D721Med (cell line): ENCODE measurements at places on chromosomes 1 and 21.

DNA sequence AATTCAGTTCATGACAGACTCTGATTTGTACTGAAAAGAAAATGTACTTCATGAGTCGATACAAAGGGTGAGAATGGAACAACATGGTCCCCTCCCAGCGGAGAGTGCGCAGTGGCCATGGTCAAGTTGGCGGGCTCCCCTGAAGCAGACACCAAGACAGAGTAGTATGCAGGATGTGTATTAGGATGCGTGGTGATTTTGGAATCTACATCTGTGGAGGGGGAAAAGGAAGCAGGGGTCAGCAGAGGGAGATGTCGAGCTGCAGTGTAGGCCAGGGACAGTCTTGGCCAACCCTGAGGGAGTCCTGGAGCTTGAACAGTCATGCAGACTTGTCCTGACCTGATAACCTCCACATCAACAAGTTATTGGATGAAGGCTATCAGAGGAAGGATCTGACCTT lies 481.0 kb downstream of the OMA1 start:
- DNase-seq = no peak

GRCh38 chr1:246364415-246364941 lies 142.6 kb downstream of the SMYD3 start:
- no peak for DNase-seq

- no peak for DNase-seq
These were observed 6.1 kb upstream of the SAMD11 start for GRCh38 chr1:917466-918091.

- no peak for DNase-seq
These were observed at the start of gene ELF3 for GRCh38 chr1:202010180-202011015. Gene ELF3, plus strand, starts transcription at chr1:202010587. Its CDS starts 550 bp downstream, at chr1:202011137.

GRCh38 chr1:180504186-180504585 lies 1.8 kb upstream of the ACBD6 start:
- no peak for DNase-seq

GRCh38 chr1:231626951-231627614 lies 493 bp downstream of the DISC1 start:
- DNase-seq = no peak

DNA sequence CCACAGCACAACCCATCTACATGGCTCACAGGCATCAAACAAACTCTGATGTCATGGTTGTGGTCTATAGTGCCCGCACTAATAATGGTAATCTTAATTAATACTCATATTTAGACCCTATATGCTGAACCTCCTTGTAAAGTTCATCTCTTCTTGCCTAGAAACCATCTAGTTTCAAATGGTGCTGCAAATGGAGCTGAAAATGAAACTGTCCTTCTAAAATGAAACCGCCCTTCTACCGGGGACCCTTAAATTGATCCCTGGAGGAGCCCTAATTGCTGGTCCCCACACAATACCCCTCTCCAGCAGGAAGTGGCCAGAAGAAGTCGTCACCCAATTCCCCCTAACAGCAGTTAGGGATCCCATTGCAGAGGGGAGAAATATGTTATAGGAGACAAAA lies 612.6 kb downstream of the MRPL39 start:
- no peak for DNase-seq

DNA sequence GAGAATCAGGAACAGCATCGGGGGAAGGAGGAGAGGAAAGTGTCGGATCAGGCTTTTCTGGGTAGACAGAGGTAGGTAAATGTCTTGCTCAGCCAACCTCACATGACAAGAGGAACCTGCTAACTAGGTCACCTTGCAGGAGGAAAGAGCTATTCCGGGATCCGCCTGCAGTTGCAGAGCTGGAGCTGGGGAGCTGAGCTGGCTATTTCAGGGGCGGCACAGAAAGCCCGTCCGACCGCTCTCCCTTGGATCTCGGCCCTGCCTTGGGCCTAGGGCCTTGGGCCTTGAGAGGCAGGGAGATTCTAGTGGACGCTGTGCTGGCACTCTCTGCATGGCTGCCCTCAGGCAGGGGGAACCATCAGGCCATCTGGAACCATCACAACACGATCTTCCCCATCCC lies 56.5 kb upstream of the CTPS1 start:
- no peak for DNase-seq

DNA sequence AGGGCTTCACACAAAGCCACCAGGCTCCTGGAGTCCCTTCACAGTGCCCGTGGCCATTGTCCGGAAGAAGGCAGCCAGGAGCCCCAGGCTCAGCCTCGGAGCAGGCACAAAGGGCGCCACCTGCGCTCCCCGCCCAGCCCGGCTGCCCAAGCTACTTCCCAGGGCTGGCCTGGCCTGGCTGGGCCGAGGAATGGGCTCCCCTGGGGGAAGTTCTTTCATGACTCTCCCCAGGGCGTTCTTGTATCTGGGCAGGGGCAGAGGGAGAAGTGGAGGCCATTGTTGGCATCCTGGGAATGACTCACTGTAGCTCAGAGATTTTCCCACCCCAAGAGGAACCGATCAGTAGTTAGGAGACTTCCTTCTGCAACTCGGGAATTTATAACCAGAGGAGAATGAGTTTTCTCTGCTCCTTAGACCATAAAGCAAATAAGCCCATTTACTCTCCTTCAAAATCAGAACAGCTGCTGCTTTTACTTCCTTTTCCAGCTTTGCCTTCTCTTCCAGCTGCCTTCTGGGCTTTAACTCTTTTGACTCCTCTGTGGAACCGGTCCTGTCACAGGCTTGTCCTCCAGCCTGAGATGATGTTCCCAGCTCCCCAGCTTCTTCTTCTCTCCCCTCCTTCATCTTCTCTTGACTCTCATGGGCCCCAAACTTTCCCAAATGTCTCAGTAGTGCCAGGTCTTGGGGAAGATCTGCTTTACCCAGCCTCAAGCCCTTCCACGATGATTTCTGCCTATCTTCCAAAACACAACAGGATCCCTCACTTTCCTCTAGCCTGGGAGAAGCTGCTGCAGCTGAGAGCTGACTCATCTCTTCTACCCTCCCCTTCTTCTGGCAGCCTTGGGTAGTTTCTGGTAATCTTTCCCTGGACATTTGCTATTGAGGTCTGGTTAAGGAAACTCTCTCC lies 118.7 kb upstream of the CD34 start:
- DNase-seq = no peak

DNA sequence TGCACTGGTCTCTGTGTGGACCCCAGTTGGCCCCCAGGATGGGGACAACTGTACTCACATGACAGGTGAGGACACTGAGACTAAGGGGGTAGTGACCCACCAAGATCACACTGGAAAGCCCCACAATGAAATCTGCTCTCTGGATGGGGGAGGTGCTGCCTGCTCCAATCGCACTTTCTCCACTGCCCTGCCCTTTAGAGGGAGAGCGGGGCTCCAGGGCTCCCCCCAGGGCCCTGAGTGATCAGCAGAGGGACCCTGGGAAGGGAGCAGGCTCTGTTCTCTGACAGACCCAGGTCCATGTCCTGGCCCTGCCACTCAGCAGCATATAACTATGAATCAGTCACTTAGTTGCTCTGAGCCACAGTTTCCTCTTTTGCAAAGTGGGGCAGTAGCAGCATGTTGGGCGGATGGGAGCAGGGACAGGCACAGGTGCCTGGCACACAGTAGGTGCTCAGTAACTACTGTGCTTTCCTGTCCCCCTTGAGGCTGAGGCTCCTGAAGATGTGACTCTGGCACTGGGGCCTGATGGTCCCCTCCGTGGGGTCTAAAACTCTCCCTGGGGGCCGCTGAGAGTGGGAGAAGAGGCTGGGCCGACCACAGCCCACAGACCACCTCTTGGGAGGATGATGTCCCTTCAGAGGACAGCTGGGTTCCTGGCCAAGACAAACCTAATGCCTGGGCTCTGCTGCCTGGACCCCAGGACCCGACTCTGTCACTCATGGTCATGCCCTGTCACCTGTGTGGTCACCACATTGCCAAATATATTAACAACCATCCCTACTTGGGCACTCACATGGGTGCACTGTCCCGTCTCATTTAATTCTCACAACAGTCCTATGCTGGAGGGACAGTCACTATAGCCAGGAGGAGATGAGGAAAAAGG lies 222.7 kb downstream of the PTPRU start:
- no peak for DNase-seq

GRCh38 chr1:202164271-202165037 lies 4.1 kb upstream of the PTPN7 start:
- DNase-seq = no peak

- DNase-seq = no peak
These were observed 78.1 kb upstream of the GRIK3 start for GRCh38 chr1:37112430-37112829.

- DNase-seq = peak; percentile 30
These were observed at the start of gene SLC44A3 for GRCh38 chr1:94819945-94820746. Gene SLC44A3, plus strand, starts transcription at chr1:94820357. Its CDS starts 95 bp downstream, at chr1:94820452.

GRCh38 chr1:35888255-35888654 lies 5.2 kb downstream of the AGO1 start:
- no peak for DNase-seq

GRCh38 chr1:178452013-178452412 lies 44.8 kb downstream of the CLEC20A start:
- no peak for DNase-seq

DNA sequence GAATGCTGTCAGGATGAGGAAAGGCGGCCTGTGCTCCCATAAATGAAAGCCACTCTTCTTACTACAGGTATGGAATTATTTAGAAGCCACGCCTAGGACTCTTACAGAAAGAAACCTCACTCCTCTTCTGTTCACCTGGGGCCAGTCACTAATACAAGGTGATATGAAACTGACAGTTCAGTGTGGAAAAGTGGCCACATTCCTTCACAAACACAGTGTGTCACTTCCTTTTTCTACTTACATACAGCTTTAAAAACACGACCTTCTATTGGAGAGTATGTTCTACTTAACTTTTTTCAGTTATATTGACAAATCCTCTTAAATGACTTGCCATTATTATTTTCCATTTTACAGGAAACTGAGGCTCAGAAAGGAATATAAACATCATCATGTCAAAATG lies 163.1 kb downstream of the PCNX2 start:
- DNase-seq = no peak

DNA sequence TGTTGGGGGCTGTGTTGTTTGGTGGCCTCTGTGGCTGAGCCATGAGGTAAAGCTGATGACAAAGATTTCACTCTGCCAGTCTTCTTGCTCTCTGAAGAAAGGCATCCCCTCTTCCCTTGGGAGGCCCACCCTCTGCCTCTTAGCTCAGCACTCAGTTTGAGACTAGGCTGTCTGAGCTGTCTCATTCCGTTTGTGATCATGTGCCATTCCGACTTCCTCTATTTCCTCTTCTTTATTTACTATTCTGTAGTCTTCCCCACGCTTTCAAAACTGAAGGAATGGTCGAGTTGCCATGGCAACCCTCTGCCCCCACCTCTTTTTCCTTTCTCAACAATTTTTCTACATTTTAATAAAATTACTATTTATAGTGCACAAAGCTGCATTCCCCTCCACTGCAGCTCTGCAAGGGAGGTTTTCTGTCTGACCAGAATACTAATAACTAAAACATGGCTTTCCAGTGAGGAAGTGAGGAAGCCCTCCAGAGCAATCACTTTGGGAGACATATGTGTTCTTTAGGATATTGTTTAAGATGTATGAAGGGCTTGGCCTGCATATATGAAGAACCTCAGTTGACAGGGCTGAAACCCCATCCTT lies 30.8 kb downstream of the KCNA3 start:
- no peak for DNase-seq

DNA sequence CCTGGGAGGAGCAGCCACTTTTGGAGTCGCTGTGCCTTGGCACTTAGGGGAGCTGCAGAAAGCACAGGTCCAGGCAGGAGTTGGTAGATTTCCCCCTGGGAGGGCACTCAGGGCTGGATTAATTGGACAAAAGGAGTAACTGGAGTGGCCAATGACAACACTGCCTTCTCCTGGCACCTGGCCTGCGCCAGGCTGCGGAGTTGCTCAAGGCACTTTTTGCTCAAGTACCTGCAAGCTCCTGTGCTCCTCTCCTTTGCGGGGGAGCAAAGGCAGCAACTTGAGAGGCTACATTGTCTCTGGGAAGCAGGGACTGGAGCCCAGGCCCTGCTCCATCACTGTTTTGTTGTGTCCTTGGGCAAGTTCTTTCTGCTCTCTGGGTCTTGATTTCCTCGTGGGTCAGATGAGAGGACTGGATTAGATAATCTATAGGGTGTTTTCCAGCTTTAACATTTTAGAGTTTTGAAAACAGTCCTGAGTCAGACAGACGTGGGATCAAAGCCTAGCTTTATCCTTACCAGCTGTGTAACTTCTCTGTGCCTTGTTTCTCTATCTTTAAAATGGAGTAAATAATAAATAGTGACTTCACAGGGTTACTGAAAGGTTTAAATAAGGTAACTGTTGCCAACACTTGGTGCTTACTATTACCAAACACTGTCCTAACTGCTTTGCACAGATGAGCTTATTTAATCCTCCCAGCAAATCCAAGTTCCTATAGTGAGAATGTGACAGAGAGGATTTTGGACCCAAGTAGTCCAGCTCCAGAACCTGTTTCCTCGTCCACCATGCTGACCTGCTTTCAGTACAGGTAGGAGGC lies 18.0 kb upstream of the GRHL3 start:
- DNase-seq = no peak

DNA sequence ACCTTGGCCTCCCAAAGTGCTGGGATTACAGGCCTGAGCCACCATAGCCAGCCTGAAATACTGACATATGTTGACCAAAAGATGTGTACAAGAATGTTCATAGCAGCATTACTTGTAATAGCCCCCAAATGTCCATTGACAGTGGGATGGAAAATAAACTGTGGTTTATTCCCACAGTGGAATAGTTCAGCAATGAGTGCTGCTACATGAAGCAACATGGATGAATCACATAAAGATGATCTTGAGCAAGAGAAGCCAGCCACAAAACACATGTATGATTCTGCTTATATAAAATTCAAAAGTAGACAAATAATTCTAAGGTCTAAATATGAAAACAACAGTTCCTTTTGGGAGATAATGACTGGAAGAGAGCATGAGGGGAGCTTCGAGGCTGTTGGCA lies 9.1 kb upstream of the CREG1 start:
- no peak for DNase-seq

DNA sequence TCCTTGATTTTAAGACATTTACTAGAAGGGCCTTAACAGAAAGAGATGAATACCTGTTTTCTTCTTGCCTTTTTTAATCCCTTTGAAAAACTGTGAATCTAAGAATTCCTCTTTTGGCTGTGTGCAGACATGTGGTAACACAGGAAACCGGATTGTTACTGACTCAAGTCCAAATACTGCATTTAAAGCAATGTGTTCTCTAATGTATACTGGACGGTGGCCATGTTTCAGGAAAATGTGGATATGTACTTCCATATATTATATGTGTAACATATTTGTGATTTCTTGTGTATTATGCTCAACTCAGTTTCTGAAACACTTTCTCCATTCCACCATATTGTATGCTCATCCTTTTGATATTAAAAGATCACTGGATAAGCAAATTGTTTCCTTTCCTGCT lies 185.1 kb downstream of the LRRC7 start:
- no peak for DNase-seq

- DNase-seq = no peak
These were observed 38.9 kb downstream of the ALG14 start for GRCh38 chr1:95033843-95034242.
